Activated T-helper 1 cell treated with anti-CD3 and anti-CD28 coated beads, Interleukin-2, amount 50 U/mL, for 16 hours (primary cell): ENCODE measurements at places on chromosomes 6 and 20.

DNA sequence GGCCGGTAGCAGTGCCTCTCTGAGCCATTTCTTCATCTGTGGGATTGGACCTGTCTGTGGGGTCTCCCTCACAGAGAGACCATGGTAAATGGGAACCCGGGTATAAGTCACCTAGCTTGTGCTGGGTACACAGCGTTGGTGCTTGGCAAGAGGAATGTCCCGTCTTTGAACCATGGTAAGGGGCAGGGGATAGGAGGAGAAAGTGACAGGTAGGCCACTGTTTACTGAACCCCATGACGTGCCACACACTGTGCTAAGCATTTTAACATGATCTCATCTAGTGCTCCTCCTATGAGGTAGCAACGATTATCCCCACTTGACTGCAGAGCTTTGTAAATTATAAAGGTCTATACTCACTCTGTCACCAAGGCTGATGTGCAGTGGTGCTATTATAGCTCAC is 600 bp upstream of the TNNC2 start:
- DNase-seq: no peak

DNA sequence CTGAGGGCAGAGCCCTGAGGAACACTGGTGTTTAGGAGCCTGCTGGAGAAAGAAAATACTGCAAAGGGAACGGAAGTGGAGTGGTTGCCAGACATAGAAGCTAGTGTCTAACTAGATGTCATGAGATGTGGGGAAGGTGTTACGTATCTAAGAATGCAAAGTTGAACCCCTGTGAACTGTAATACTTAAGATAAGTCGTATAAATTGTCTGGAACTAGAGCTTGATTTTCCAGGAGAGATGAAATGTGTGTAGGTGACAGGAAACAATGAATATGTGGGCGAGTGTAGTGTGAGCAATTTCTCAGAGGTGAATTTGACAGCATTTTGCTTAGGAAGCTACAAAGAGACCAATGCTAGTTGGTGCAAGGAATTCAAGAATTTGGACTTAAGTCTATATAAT is 27.9 kb downstream of the ESR1 start:
- DNase-seq: no peak

GRCh38 chr20:50062006-50062838 is 50.7 kb downstream of the UBE2V1 start:
- DNase-seq: no peak

DNA sequence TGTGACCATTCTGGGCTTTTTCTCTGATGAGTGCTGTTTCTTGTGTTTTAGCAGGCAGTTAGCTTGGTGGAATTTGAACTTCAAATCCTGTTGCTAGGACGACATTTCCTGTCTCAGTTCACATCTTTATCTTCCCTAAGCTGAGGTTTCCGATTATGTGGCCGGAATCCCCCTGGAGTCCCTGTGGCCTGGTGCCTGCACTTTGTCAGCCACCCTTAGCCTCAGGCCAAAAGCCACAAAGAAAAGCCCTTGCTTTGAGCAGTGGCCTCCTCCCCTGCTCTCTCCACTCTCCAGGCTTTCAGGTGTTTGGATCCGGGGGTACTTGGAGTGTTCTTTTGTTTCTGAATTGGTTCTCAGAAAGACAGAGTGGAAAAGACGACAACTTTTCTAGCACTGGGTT is 59.9 kb upstream of the PMEPA1 start:
- no peak for DNase-seq

DNA sequence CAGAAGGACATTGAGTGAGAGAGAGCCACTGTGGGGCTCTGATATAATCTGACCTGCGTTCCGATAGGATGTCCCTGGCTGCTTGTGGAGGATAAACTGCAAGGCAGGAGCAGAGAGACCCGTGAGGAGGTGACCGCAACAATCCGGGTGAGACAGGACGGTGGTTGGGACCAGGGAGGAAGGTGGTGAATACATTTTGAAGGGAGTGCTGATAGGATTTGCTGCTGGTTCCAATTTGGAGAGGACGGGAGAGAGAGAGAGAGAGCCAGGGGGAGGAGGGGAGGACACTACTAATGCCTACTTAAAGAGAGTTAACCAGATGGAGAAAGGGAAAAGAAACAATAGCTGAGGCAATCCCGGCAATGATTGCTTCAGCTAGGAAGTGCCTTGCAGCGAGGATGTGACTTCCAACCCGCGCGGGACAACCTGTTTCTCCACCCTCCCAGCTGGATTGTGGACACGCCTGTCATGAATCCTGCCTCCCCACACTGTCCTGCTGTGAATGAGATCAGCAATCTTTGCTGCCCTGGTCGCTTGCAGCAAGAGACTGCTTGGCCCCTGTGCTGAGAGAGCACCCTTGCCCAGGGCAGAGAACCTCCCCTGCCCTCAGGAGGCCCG is 199.0 kb upstream of the KCNG1 start:
- DNase-seq: no peak

DNA sequence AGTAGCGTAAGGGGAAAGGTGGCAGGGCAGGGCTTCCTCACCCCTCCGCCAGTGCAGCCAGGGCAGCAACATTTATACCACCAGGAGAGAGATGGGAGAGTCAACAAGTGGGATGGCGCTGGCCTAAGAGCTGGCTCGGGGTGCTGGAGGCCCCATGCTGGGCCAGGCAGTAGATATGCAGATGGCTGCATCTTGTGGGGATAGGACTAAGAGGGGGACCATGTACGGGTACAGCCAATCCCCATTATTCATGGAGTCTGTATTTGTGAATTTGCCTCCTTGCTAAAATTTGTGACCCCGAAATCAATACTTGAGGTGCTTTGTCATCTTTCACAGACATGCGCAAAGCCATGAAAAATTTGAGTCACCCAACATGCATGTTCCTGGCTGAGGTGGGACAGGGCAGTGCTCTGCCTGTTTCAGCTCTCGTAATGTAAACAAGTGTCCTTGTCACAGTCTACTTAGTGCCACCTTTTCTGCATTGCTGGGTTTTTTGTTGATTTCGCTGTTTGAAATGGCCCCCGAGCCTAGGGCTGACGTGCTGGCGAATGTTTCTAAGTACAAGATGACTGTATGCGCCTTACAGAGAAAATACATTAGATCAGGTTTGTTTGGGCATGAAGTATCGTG is 27.5 kb upstream of the TAF8 start:
- DNase-seq: no peak

GRCh38 chr6:98016565-98016964 is 733.5 kb upstream of the MMS22L start:
- no peak for DNase-seq

- no peak for DNase-seq
These were observed 360.3 kb downstream of the BTBD9 start for GRCh38 chr6:38279423-38279822.

- no peak for DNase-seq
These were observed 17.7 kb upstream of the CDH4 start for GRCh38 chr20:61234224-61234890.

DNA sequence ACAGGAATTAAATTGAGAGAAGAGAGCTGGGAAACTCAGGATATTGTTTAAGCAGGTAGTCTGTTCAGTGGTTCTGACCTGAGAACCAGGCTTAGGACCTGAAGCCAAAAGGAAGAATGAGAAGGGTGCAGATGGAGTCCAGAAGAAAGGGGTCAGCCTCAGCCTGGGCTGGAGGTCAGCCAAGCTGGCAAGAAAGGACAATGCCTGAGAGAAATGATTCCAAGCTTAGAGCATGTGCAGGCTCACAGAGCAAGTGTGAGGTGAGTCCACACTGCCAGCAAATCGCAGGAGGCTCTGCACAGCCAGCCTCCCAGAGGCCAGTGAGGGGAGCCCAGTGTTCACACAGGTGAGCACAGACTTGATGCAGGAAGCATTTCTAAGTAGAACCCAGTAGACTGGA is 47.3 kb downstream of the DAAM2 start:
- no peak for DNase-seq

- no peak for DNase-seq
These were observed 50.7 kb upstream of the INSM1 start for GRCh38 chr20:20317195-20317594.

GRCh38 chr6:150149146-150149545 is 6.3 kb downstream of the PPP1R14C start:
- DNase-seq: no peak

DNA sequence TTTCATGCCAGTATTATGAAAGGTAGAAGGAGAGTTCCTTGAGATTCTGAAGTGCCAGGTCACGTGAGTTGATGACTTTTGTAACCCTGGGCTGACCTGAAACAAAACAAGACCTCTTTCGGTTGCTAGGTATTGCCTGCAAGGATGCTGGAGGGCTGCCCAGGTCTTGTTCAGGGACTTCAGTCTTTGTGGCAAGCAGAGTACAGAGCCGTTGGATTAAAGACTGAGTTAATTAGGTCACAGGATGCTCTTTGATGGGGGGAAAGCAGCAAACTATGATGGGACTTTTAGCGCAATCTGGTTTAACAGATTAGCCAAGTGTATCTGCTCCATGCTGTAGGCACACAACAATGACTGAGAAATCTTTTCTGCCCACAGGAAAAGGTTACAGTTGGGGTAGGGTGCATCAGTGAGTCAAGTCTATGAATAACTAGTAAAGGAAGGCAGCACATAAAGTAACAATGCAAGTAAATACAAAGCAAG is 12.8 kb upstream of the ELOVL5 start:
- DNase-seq: no peak
